ENCODE measurements at places on chromosomes 4 and X. TPM values are rescaled to one million over a fixed set of nuclear protein-coding genes. Genes with fewer than 3 reads are reported as not detected.

GRCh38 chr4:8176547-8177399 lies 18.2 kb upstream of the ABLIM2 start:
- DNase-seq = peak; percentile 44
- H3K4me1 ChIP-seq = peaks cover 6% of the 10 kb centered on the region
- no peak overlapping the region for H3K27ac ChIP-seq
- H3K36me3 ChIP-seq = no peaks in the 10 kb centered on the region

DNA sequence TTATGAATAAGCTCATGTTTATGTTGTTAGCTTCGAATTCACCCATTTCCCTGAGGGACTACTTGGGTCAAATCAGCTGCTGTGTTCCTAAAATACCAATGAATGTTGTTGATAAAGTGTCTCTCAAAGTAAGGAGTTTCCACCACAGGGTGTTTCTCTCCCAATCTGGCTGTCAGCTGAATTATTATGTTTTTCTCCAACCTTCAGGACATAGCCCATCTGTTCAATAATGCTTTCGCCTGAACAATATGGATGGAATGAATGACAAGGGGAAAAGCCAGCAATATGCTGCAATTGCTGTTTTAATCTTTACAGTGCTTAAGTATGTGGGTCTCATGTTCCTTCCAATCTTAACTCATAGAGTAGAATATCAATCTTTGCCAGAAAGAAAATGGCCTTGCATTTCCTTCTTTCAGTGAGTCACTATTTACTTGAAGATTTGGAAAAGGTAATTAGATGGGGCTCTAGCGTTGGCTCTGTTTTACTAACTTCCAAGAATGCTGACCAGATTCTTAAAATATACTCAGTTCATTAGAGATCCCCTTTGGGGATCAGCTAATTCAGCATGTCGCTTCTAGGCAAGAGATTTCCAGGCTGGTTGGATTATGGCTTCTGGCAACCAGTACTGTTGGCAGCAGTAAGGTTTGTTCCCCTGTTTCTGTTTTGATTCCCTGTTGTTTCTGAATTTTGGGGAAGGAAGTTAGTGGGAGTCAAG lies 410.5 kb downstream of the PPP3CA start:
- H3K36me3 ChIP-seq = no peaks in the 10 kb centered on the region
- H3K27me3 ChIP-seq = peaks cover 3% of the 10 kb centered on the region
- H3K4me3 ChIP-seq = no peak overlapping the region

The HTATSF1 gene
- 60.4 TPM for total RNA-seq

- H3K4me1 ChIP-seq = no peaks in the 10 kb centered on the region
- H3K27ac ChIP-seq = no peak overlapping the region
- H3K36me3 ChIP-seq = no peaks in the 10 kb centered on the region
- no peak overlapping the region for H3K4me3 ChIP-seq
- no peaks in the 10 kb centered on the region for H3K27me3 ChIP-seq
- no peak for DNase-seq
Observed at GRCh38 chrX:154714925-154715324, 36.0 kb downstream of the GAB3 start.

GRCh38 chr4:183966371-183966770 lies 61.3 kb downstream of the STOX2 start:
- H3K4me1 ChIP-seq = peaks cover 23% of the 10 kb centered on the region
- no peak for DNase-seq
- no peak overlapping the region for H3K27ac ChIP-seq
- H3K27me3 ChIP-seq = no peaks in the 10 kb centered on the region
- no peak overlapping the region for H3K4me3 ChIP-seq

DNA sequence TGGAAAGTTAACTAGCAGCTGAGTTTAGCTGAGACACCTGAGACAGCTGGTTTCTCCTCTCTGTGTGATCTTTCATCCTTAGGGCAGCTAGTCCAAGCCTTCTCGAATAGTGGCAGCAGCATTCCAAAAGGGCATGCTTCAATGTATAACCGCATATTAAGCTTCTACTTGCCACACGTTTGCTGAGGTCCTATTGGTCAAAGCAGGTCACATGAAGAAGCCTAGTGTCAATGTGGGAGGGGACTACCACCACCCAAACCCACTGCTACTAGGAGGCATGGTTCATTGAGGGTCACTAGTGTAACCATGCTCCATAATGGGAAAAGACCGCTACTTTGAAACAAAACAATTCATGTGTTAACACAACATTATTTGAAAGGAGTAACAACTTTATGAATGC lies 314.9 kb upstream of the SMIM31 start:
- no peaks in the 10 kb centered on the region for H3K4me1 ChIP-seq
- H3K36me3 ChIP-seq = no peaks in the 10 kb centered on the region
- DNase-seq = no peak
- H3K27me3 ChIP-seq = no peaks in the 10 kb centered on the region
- H3K4me3 ChIP-seq = no peak overlapping the region

Data from progenitor cell of endocrine pancreas (in vitro differentiated cells).